ENCODE measurements at places on chromosomes 7 and 10.

DNA sequence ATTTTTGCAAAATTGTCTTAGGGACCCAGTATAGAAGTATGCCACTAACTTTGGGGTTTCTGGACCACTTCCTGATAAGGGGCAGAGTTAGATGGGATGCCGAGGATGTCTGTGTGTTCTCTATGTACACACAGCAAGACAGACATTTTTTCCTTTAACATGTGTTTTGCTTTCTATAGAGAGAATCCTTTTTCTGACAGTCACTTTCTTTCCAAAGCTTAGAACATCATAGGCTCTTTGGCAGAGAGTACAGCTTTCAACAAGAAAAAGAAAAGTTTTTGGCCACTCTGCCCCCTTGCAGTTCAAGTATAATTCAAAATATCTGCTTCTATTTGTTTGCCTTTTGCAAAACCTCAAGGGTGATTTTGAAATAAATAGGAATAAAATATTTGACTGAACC lies 44.1 kb downstream of the PAPSS2 start:
- DNase-seq = no peak

GRCh38 chr10:30806850-30807249 lies 177.3 kb upstream of the LYZL2 start:
- DNase-seq = no peak

DNA sequence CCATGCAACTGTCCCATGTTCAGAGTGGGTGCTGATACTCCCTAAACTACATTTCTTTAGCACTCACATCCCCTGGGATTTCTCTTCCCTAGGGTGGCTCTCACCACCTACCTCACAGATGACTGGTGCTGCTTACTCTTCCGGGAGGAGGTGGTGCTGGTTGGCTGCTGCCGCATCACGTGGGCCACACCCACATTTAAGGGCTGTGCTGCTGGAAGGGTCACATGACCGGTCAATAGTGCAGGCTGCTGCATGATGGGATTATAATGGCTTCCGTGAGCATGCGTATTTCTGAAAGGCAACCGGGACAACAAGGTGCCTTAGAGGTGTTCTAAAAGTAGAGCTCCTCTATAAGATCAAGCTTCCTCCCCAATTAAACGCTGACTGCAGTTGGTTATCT lies 76.8 kb downstream of the CLEC2L start:
- DNase-seq = no peak

DNA sequence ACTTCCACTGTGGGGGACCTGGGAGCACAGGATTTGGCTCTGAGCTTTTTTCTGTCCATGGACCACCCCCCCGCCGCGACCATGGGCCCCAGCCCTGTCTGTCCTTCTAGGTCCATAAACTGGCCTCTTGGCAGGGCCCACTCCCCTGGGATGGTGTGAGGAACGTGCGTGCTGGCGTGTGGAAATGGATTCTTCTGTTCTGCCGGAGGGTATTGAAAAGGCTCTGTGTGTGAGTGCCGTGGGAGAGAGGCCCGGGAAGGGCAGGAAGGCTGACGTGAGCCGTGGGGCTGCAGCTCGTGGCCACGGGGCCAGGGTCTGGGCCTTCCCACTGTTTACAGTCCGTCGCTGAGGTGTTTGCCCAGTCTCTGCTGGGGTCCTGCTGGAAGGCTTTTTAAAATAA lies 123.7 kb downstream of the GRK5 start:
- DNase-seq = no peak

- no peak for DNase-seq
Observed at GRCh38 chr10:23053036-23053435, 42.3 kb upstream of the MSRB2 start.

DNA sequence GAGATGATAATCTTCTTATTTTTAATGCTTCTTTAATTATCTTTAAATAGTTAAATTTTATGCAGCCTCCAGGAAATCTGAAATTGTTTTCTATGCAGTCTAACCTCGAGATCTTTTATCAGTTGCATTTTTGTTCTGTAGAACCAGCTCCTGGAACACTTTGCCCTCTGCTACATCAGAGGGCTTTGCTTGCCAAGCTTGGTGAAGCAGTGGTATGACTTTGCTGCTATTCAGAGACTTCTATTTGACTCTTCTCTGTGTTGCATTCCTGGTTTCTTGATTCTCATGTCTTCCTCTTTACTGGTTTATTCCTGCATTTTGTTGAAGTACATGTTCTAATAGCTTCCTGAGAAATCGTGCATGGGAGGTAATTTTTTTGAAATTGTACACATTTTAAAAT lies 163.7 kb upstream of the TMEM229A start:
- DNase-seq = no peak

DNA sequence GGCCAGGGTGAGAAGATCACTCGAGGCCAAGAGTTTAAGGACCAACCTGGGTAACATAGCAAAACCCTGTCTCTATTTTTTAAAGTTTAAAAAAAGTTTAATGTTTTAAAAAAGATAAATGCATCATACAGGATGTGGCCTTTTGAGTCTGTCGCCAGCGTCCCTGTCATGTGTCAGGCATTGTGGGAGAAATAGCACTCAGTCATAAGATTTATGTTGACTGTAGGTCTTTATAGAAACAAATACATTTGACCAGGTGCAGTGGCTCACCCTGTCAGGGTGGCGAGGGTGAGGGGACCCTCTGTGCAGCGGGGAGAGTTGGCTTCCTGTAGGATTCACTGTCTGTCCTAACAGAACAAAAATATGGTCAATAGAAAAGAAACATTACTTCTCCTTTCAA lies 63.5 kb upstream of the SH2B2 start:
- DNase-seq = no peak

DNA sequence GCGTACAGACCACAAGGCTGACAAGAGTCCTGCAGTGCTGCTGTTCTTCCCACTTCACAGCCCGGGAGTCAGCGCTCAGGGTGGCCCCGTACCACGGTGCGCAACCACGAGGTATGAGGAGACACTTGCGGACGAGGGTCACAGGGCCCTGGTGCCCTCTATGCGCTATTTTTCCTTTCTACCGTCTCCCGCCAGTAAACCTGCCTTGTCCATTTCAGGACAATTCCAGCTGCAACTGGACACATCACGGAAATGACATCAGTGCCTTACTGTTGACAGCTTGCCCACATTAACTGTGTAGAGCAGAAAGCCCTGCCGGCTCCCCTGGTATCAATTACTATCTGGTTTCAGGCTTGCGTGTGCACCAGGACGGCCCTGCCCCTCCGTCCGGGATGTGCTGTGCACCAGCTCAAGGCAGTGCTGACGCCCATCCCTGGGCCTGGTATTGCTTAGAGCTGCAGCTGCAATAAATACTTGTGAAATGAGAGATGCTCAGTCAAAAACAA lies 65.1 kb downstream of the ZRANB1 start:
- no peak for DNase-seq

DNA sequence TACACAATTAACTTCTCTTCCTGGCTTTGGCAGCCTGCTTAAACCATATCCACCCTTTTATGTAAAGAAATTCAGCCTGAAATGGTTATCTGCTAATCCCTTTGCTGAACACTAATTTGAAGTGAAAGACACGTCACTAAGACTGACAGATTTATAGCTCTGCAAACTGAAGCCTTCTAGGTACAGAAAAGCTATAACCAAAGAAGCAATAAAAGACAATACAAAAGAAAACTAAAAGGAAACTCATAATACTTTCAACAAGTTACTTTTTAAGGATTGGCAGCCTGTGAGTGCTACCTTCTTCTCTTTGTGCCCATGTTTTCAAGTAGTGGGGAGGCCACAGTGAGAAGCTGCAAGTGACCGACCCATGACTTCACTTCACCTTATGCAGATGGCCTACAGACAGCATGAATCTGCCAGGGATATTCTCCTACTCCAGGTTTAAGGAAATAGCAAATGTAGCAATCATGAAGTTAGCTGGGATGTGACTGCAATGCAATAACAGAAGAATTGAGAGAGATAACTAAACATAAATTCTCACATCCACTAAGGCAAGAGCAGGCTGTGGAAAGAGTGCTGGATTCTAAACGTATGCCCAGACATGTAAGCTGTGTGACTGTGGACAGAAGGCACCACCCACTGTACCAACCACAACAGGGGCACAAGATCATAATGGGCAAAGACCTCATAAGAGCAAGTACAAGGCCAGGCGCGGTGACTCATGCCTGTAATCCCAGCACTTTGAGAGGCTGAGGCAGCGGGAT lies 10.7 kb upstream of the SPOCK2 start:
- DNase-seq = no peak

GRCh38 chr7:144255471-144255897 lies 9.1 kb downstream of the OR2A7 start:
- no peak for DNase-seq

DNA sequence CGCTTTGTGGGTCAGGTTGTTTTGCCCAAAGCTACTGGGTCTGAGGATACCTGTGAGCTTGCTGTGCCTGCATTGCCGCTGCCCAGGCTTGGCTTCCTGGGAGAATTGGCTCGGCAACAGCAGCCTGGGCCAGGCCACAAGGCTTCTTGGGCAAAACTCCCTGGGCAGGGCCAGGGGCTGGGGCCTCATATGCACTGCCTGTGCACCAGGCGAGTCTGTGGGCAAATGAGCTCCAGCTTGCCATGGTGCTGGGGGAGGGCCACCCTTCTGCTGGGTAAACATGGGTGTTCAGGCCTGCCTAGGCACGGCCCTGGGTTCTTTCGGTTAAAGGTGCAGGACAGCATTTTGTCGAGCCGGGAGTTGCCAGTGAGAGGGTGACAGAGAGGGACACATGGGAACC lies 19.4 kb downstream of the ZMIZ1 start:
- no peak for DNase-seq

DNA sequence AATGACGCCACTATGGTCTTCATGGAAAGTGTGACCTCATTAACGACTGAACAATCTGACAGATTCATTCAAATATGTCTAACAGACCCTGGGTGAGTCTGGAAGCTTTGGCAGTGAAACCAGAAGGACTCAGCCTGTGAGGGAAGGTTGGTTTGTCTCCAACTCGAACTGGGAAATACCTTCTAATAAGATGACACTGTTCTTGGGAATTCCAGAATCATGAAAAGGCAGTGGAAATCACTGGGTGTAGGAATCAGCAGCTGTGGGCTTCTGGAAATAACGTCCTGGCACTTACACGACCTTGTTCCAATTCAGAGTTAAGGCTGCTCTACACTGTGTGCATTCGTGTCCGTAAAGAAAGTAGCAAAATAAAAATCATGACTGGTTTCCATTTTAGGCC lies 75.1 kb downstream of the DGKI start:
- no peak for DNase-seq

DNA sequence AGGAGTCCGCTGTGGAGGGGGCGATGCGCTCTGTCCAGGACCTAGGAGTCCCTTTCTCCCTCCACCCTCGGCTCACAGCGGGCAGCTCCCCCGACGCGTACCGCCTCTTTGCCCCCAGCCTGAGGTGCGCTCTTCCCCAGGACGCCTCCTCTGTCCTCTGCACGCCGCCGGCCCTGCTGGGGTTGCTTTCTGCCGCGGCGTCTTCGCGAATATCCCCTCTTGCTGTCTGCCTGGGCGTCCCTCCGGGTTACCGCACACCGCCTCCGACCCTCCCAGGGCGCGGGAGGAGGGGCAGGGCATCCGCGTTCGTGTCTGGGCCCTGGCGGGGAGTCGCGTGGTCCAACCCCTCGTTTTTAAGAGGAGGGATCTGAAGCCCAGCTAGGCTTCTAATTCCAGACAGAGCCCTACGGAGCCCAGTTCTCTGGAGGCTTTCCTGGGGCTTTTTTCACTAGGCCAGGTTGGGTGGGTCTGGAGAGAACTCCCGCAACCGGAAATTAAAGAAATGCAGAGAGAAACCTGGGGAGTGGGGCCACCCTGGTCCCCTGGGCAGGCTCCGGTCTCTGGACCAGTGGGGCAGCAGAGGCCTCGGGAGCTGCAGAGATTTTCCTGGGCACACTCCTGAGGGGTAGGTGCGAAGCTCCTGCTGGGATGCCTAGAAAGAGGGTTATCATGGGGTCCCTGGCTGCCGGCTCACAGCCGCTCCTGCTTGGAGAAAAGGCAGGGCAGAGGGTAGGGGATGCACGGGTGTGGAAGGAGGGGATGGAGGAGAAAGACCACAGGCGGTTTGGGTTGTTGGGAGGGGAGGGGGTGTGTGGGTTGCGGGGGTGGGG lies 166.9 kb downstream of the UBE2H start:
- DNase-seq = no peak

DNA sequence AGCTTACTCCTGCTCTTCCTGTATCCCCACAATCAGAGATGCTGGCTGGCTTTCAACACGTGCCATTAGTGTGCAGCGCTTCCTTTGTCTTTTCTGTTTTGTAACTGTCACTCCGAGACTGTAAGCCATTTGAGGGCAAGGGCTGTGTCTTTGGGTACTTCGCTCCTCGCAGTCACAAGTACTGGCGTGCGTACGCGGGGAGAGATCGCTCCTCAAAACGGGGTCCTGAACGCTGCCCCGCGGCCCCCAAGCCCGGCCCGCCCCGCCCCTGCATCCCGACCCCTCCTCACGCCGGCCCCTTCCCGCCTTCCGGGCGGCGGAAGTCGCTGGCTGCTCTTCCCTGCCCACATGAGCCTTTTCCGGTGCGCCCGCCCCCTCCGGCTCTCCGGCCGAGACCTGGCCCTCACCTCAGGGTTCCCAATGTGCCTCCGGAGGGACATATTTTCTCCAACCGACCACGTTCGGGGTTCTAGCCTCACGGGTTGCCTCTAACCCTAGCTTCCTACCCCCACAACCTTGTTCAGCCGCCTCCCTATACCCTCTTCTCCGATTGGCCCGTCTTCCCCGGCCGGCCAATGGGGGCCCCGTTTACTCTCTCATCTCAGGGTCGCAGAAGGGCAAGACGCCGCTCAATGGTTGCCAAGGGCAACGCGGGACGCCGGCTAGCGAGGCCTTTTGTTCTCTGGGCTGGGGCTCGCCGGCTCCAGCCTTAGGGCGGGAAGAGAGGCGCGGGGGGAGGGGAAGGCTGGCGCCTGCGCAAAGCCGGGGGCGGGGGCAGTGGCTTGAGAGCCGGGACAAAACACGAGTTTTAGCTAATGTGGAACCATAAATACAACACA lies at the start of gene CEP41:
TSS of gene CEP41 (minus strand) at position 490 of the 839 bp plus-strand sequence. CDS start at position 440, 50 bp downstream.
- peak; percentile 96 for DNase-seq

- no peak for DNase-seq
Observed at GRCh38 chr10:62527019-62527827, 153.1 kb downstream of the ZNF365 start.
